CD8-positive, alpha-beta memory T cell (primary cell): ENCODE measurements at places on chromosomes 7 and 10.

- DNase-seq = no peak
These were observed 932 bp downstream of the NYAP1 start for GRCh38 chr7:100484673-100485045.

DNA sequence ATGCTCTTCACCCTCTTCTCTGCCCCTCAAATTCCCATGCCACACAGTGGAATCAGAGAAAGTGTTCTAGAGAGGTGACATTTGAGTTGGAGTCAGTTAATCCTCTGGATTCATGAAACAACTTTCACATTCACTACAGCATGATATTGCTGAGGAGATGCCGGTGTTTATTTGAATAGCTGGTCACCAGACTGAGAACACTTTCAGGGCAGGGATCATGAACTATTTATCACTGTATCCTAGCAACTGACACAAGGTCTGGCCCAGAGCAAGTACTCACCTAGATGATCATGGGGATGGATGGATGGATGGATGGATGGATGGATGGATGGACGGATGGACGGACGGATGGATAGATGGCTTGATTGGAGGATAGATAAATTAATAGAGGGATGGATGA lies 116.7 kb upstream of the ZMIZ1 start:
- no peak for DNase-seq

GRCh38 chr10:113695691-113696090 lies 16.0 kb downstream of the CASP7 start:
- DNase-seq = no peak

GRCh38 chr7:99694912-99695304 lies 15.1 kb upstream of the CYP3A5 start:
- DNase-seq = no peak

- DNase-seq = no peak
These were observed 42.2 kb downstream of the SUFU start for GRCh38 chr10:102545997-102546396.

- DNase-seq = no peak
These were observed 205.7 kb downstream of the EBF3 start for GRCh38 chr10:129758207-129759021.

- no peak for DNase-seq
These were observed 267.8 kb downstream of the RPS24 start for GRCh38 chr10:78301481-78301880.
